IPS-NIHi11 (cell line): ENCODE measurements at places on chromosomes 2 and 18.

DNA sequence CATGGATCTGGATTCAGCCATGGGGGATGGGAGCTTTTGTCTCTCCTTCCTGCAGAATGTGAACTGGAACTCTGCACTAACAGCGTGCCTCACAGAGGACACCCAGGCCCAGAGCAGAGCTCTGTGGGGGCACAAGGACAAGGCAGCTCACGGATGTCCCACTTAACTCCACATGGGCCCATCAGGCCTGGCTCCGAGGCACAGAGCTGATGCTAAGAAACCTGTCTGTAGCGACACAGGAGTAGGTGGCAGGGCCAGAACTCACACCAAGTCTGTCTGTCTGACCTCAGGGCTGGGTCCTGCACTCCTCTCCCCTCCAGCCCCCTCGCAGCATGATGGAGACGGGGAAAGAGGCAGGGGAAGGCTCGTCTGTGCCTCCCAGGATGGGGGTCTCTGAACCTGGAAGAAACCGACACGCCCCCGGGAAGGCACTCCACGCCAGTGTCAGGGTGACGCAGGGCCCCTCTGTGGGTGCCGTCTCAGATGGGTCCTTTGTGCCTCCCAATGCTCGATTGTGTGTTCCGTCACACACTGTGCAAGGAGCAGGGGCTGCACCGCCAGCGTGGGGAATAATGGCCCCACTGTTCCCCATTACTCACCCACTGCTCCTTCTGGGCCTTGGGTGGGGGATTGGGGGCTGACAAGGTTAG lies 36.6 kb downstream of the FAM178B start:
- DNase-seq, result no peak

GRCh38 chr2:225207471-225207870 lies 165.2 kb upstream of the DOCK10 start:
- DNase-seq, result no peak

DNA sequence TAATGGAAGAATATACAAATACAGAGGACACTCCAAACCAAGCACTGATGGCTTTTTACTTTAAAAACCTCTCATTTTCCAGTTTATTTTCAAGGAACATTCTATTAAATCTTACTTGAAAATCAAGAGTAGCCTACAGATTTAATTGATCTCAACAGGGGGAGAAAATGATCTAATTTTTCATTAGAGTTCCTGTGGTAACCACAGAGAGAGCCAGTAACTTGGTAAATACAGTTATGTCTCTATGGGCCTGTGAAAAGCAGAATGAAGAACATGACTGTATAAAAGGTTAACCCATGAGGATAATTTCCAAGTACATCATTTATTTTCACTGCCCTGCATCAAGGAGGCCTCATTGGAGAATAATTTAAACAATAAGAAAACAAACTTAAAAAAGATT lies 39.8 kb upstream of the ITPRID2 start:
- no peak for DNase-seq

DNA sequence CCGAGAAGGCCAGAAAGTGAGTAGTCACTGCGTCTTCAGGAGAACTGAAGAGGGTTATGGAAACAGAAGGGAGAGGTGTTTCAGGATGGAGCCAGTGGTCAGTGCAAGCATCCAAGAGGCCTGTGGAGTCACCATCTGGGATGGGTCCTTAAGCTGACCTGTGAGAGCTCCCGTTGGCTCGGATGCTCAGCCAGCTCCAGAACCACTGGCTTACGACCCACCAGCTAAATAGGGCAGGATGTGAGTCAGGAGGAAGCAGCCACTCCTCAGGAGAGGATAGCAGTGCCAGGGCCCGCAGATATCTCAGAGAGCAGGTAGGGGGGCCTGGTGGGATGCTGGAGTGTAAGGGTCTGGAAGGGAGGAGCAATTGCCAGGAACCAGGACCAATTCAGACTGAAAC lies 63.1 kb upstream of the B3GNT7 start:
- DNase-seq, result no peak

DNA sequence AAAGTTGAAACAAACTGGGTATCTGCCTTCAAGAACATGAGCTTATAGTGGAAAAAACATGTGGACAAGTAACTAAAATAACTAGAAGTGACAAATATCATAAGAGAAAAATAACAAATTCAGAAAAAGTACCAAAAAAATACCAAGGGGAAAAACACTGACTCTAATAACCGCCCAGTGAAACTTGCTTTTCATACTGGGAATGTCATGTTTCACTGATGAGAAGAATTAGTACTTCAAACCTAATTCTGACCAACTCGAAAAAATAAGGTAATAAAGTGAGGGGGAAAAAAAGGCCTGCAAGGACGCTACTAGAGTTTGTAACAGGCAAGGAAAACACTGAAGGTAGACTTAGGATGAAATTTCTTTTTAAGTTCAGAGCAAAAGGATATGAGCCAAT lies 83.6 kb downstream of the RTTN start:
- DNase-seq, result no peak

DNA sequence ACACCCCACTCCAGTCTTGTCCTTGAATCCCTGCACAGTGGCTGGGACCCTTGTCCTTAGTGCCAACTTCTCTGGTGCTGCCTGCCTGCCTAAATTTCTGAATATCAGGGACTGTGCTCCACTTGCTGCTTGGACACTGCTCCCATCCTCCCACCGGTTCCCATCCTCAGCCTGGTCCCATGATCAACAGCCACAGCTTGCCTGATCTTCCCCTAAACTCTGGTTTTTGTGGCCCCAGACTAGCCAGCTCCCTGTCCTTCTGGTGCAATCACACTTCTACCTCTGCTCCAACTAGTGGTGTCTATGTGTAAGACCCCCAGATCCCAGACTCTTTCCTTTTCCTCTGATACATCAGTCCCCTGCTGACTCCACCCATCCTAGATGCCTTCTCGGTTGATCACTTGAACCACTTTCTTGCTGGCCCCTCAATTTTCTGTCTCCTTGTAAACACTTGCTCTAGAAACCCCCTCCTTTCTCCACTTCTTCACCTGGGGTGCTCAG lies 37.2 kb upstream of the POLE4 start:
- peak; percentile 36 for DNase-seq

- DNase-seq, result no peak
Measured at GRCh38 chr2:47211497-47212011, 56.4 kb upstream of the STPG4 start.

- DNase-seq, result no peak
Measured at GRCh38 chr18:33828949-33829348, 250.9 kb downstream of the ASXL3 start.

GRCh38 chr2:10686176-10686730 lies 3.5 kb downstream of the NOL10 start:
- DNase-seq, result no peak

DNA sequence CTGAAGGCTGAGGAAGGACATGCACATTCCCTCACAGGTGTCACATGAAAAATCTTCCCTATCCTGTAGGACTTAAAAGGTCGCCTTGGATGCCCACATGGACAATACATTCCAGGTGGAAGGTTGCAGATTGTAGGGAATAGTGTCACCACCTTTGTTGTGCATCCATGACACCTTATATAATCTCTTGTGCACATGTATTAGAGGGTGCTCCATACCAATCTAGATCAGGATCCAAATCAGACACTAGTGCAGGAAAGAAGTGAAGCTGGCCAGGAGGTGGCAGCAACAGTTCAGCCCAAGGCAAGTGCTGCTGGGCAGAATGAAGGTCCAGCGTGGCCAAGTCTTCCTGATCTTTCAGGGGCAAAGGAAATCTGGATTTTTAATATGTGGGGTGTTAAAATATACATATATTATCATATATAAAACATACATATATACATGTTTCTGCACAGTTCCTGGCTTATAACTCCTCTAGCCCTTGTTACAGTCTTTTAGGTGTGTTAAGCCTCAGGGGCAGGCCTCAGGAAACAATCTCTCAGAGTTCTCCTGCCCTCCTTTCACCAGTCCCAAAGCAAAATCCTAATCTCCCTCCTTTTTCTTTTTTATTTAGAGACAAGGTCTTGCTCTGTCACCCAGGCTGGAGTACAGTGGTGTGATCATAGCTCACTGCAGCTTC lies 16.6 kb downstream of the NIF3L1 start:
- peak; percentile 60 for DNase-seq

GRCh38 chr2:3323360-3324035 lies 54.1 kb downstream of the EIPR1 start:
- DNase-seq, result peak; percentile 5

DNA sequence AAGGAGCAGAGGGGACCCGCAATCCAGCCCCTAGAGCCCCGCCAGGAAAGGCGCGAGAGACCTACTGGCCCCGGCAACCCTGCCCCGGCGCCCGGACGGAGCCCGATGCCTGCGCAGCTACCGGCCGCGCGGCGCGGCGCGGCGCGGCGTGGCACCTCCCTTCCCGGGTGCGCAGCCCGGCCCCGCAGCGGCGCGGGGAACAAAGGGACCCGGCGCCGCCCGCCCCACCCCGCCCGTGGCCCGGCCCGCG lies 307 bp downstream of the CDH2 start:
- DNase-seq, result no peak

GRCh38 chr2:180366481-180366880 lies 359.4 kb upstream of the CWC22 start:
- DNase-seq, result no peak

GRCh38 chr18:3761266-3761665 lies 311.3 kb downstream of the TGIF1 start:
- DNase-seq, result no peak

DNA sequence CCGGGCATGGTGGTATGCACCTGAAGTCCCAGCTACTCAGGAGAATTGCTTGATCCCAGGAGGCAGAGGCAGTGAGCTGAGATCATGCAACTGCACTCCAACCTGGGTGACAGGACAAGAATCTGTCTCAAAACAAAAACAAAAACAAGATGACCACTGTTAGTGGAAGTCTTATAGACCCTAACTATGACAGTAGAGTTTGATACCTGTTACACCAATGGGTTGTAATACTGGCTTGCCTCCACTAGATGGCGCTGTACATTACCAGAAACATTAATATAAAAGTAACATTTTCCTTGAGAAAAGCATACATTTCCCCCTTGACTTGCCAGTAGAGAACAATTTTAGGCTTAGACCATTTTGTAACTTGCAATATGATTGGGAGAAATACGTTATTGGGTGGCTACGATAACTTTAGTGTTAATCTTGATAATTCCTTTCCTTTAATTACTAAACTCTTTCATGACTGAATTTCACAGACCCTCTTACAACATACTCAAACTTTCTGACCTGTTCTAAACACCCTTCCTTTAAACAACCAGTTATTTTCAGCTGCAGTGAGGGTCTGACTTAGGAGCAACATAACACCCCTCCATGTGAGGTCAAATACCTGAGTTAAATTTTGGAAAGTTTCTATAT lies 19.5 kb downstream of the SLC25A52 start:
- peak; percentile 46 for DNase-seq

- DNase-seq, result no peak
Measured at GRCh38 chr2:52260904-52261303, 1229.0 kb upstream of the NRXN1 start.

DNA sequence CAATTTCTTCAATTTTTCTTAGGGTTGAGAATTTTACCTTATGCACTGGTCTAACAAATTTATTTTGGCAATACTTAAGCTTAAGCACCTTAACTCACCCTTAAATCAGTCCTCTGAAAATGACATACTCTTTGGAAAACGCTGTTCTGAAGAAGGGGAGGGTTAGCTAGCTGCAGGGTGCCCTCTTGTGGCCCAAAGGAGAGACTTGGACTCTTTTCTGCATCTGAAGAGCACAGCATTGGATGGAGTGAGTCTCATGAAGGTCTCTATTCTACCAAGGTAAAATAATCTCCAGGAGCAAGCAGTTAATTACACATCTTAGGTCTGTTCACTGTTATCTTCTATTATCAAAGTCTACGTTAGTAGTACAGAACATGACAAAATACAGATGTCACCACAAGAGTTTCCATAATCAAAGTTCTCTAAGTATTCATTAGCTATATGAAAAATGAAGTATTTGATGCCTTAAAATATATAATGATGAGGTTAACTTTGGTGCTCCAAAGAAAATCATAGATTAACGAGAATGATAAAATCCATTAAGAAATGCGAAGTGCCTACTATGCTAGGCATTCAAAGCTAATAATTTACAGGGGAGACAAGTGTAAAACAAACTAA lies 24.4 kb downstream of the PUM2 start:
- peak; percentile 59 for DNase-seq

- DNase-seq, result no peak
Measured at GRCh38 chr2:109351164-109351756, 222.3 kb downstream of the SH3RF3 start.

DNA sequence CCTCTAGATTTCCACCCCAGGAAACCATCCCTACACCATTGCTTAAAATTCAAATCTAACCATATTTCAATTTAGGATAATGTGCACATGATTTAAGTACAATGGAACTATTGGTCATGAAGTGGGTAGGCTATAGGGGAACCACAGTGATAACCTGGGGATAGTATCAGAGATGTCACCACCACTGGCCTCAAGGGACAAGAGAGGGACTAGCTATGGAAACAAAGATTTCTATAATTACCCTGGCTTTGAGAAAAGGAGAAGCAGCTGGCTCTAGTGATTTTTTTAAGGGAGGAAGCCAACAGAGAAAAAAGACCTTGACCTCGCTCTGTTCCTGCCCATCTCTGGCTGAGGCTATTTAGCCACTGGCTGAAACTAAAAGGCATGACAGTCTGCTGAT lies 132.0 kb downstream of the MEP1B start:
- DNase-seq, result no peak

- no peak for DNase-seq
Measured at GRCh38 chr2:66862885-66863650, 428.1 kb downstream of the MEIS1 start.

DNA sequence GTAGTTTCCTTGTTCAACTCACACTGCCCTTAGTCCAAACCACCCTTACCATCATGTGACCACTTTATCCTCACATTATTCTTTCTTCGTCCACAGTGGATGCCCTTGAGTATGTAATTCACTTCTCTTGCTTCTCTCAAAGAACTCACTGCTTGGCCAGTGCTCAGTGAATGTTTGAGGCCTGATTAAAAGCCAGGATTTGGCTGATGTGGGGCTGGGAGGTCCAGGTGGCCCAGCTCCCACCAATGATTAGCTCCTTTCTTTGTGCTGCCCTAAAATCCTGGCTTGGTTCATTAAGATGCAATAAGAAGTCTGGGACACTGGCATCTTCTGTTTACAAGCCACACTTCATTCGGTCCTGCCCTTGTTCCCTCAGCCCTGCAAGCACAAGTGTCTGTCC lies 97.8 kb upstream of the CELF4 start:
- DNase-seq, result no peak

- DNase-seq, result no peak
Measured at GRCh38 chr2:127577208-127577475, 41.7 kb downstream of the MYO7B start.

DNA sequence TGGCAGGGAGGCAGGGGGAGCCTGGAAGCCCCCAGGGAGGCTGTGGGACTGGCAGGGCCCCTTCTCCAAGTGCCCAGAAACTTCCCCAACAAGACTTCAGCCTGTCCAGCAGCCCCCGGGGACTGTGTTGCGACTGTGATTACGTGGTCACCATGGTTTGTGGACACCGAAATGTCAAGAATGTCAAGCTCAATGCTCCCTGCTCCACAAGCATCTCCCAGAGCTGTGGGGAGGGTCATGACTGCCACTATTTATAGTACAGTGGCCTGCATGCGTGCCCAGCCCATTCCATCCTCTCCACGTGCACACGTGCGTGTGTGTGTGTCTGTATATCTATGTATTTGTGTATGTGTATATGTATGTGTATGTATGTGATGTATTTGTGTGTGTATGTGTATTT lies 93.8 kb upstream of the MBOAT2 start:
- DNase-seq, result no peak

GRCh38 chr2:65605058-65605742 lies 172.8 kb upstream of the SPRED2 start:
- DNase-seq, result no peak
